ENCODE measurements at places on chromosomes 16 and 17.

- no peak for DNase-seq
Measured at GRCh38 chr17:20989481-20989880, 53.3 kb downstream of the USP22 start.

DNA sequence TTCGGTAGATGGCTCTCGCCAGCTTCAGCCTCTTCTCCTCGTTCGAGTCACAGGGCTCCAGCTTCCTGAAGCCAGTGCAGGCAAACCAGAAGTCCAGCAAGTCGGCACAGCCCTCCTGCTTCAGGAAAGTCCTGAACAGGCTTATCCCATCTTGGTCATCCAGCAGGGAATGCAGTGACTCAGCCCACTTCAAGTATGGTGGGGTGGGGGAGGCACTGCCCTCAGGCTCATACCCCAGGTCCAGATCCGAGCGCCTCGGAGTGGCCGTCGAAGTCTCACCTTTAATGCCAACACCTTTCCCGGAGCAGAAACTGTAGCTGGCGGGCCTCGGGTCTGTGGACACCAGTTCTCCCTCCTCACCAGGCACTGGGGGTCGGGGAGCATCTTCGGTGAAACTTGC, 5.9 kb downstream of the AXIN1 start:
- DNase-seq = no peak

GRCh38 chr17:34001246-34001645, 253.8 kb upstream of the CCL2 start:
- no peak for DNase-seq

- DNase-seq = no peak
Measured at GRCh38 chr17:2905696-2906501, 109.7 kb downstream of the RAP1GAP2 start.

DNA sequence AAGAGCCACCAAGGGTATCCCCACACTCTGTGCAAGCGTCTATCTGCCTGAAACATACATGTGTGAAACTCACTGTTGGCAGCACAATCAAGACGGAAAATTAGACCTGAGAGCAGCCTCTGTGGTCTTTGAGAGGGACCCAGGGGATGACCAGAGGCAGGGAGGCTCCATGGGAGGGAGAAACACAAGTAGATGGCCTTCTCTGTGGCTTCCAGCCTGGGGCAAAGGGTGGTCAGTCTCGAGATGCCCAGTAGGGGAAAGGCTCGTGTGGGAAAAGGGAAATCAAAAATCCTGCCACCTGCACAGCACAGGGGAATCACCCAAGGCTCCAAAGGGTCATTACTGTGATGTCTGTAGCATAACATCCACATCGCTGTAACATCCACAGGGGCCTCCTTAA, 823.3 kb downstream of the KCNJ18 start:
- DNase-seq = no peak

GRCh38 chr17:48148029-48148770, 40.6 kb downstream of the SNX11 start:
- no peak for DNase-seq

DNA sequence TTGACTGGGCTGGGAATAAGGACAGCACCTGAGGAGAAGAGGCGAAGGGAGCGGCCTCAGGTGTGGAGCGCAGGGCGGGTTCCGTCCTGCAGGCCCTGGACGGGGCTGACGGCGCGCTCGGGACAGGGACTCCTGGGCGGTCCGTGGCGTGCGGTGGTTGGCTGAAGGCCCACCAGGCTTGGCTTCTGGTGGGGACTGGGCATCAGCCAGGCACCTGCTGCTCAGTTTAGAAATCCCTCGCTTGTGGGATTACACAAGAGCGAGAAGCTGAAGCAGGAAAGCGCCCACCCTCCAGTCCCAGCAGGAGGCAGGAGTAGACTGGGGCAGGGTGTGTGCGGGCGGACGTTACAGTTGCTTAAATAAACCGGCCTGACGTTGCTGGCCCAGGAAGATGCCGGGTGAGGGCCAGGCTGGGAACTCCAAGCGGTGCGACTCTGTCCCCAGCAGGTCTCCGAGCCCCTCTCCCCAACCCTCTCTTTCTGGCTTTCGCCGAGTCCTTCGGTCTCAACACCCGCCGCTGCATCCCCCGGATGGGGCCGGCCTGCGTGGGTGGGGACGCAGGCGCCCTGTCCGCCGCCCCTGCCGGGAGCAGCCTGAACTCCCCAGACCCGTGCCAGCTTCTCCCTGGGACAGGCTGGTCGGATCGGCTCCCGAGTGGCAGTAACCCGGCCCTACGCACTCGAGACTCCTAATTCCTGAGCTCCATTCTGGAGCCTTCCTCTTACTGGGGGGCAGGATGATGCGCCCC, 639 bp downstream of the MIF4GD start:
- DNase-seq = peak; percentile 57

DNA sequence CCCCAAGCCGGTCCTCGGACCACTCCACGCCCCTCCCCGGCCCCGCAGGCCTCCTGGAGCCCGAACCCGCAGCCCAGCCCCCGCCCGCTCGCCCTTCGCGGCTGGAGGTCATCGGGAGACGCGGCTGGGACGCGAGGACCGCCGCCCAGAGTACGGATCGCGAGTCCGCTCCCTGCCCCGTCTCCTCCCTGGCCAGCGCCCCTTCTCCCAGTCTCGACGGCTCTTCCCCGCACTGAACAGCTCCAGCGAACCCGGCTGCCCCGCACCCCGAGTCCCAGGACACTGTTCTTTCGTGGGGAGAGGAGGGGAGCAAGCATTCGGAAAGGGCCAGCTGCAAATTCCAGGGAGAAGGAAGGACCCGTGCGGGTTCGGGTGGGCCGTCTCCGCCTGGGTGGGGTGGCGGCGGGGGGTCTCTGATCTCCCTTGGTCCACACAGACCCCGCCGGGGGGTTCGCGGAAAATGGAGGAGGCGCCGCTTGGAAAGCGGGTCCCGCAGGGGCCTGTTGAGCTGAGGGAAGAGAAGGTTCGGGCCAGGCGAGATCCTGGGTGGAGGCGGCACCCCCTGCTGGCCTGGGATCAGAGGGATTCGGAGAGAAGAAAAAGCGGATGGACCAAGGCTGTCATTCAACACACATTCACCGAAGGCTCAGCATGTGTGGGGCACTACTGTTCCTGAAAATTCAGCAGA, 632 bp upstream of the RTN4RL1 start:
- DNase-seq = no peak

GRCh38 chr16:47043970-47044684, 70.7 kb upstream of the DNAJA2 start:
- no peak for DNase-seq

Data from NK-92 treated with Interleukin-12 subunit alpha and Interleukin-12 subunit beta, amount 100 ng/mL, for 24 hours (cell line).